ENCODE measurements at places on chromosomes 7 and 10.
A peak's percentile ranks its signal among the peaks of the same experiment; 100 is the strongest.

GRCh38 chr10:74114041-74114448 is 36.6 kb downstream of the AP3M1 start:
- no peak for DNase-seq

DNA sequence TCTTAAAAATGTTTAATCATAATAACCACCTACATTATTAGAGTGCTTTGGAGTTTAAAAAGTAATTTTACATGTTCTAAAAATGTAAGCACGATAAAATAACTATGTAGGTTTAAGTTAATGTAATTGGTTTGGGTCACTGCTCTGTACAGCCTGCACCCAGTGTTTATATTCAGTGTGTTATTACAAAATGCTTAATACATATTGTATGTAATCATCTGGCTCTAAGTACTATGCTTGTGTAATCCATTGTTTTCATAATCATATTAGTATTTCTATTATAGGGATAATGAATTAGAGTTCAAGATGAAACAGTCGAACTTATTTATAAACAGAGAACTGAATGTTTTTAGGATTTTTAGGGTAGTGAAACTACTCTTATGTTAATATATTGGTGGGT is 13.1 kb downstream of the RPA3 start:
- DNase-seq, result no peak

- DNase-seq, result no peak
Measured at GRCh38 chr7:139117599-139118233, 8.2 kb upstream of the ZC3HAV1 start.

- no peak for DNase-seq
Measured at GRCh38 chr7:70779321-70779720, 352.6 kb upstream of the GALNT17 start.

GRCh38 chr10:3685384-3685783 is 99.6 kb downstream of the KLF6 start:
- DNase-seq, result no peak

DNA sequence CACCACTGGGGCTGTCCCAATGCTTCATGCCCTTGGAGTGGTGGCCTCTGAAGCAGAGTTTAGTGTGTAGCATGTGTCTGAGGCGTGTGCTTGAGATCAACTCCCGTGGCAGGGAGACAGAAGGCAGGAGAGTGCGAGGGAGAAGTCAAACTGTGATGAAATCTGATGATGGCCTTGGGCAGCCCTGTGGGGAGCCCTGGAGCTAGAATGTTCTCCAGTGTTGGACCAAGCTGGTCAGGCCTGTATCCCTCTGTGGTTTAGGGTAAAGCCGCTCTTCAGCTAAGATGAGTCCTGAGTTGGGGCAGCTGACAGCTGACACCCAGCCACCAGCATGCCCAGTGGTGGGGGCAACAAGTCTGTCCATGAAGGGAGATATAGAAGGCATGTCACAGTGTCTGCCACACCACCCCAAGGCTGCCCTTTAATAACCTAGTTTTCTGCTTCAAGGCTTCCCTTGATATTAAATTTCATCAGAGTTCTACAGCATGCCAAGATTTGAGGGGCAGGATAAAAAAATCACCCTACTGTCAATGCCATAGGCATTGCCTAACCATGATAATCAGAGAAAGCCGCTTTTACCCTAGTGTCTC is 170.5 kb upstream of the SVIL start:
- no peak for DNase-seq

GRCh38 chr10:1213252-1214070 is 157.3 kb downstream of the WDR37 start:
- no peak for DNase-seq

DNA sequence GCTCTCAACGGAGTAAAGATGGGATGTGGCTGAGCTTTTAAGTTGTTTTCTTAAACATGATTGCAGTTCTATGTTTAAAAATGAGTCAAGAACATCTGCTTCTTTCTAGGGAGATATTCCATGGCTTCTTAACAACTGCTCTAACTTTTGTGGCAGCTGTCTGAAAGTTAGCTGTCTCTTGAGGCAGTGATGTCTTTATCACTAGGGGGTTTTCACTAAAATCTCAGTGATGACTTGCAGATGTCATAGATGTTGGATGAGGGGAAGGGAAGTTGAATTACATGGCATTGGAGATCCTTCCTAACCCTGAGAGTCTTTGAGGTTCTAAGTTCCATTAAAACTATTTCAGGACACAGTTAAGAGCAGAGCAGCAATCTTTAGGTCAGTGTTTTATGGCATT is 43.5 kb downstream of the PRKG1 start:
- DNase-seq, result no peak

DNA sequence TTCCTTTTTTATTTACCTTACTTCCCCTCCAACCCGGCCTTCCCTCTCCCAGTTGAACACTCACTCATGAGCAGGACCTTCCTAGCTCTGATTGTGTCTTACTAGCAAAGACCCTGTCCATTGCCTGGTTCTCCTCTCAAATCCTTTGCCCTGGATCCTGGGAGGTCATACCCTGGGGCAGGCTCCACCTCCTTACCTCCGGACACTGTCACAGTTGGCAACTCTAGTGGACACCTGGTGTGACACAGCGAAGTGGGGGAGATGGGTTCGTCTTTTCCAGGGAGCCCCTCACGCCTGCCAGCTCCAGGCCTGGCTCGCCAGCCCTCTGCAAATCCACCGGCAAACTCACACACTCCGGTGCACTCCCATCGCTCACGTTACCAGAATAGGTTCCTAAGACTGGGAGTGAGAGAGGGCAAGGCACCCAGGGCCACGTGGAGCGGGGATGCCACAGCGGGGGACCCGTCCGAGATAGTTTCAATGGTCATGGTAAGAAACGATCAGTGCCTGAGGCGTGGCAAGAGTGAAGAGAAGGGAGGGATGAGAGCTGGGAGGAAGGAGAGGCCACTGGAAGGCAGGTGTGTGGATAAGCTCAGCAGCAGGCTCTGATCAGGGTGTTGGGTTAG is 30.9 kb upstream of the TMEM72 start:
- no peak for DNase-seq

- no peak for DNase-seq
Measured at GRCh38 chr10:78162853-78163252, 129.2 kb downstream of the RPS24 start.

GRCh38 chr10:1774796-1775195 is 37.5 kb upstream of the ADARB2 start:
- DNase-seq, result no peak

DNA sequence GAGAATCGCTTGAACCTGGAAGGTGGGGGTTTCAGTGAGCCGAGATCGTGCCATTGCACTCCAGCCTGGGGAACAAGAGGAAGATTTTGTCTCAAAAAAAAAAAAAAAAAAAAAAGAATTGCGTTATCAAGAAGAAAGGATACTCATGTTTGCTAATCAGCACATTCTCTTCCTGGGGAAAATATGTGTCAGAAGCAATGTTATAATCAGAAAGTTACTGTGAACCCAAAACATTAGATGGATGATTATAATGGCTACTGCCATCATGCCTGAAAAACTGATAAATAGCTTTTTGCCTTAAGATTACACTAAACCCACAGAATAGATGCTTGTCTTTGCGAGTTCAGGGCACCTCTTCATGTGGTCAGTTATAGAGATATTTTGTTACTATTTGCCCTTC is 24.3 kb upstream of the GNAI1 start:
- no peak for DNase-seq

DNA sequence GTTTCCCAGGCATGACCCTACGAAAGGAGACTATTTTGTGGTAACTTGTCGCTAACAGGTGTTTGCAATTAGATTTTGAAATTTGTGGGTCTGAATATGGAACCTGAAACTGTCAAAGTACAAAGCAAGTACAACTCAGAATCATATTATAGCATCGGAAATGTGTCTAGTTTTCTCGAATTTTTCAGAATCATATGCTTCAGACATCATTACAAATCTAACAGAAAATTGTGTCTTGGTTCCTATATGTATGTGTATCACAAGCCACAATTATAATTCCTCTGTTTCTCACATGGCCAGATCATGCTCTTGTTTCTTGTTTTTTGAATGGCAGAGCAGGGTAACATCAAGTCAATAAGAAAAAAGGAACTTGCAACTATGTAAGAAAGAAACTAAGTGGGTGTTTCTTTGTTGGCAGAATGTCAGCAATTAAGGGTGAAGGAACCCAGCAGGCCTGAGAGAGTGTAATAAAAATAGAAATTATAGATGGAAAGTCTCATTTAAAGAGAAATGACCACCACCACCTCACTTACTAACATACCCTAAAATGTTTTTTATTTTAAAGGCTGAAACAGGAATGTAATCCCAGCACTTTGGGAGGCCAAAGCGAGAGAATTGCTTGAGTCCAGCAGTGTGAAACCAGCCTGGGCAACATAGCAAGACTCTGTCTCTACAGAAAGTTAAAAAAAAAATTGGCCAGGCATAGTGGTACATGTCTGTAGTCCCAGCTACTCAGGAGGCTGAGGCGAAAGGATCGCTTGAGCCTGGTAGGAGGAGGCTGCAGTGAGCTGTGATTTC is 51.3 kb downstream of the PRTFDC1 start:
- no peak for DNase-seq

- DNase-seq, result no peak
Measured at GRCh38 chr10:132516771-132517725, 20.5 kb upstream of the INPP5A start.

DNA sequence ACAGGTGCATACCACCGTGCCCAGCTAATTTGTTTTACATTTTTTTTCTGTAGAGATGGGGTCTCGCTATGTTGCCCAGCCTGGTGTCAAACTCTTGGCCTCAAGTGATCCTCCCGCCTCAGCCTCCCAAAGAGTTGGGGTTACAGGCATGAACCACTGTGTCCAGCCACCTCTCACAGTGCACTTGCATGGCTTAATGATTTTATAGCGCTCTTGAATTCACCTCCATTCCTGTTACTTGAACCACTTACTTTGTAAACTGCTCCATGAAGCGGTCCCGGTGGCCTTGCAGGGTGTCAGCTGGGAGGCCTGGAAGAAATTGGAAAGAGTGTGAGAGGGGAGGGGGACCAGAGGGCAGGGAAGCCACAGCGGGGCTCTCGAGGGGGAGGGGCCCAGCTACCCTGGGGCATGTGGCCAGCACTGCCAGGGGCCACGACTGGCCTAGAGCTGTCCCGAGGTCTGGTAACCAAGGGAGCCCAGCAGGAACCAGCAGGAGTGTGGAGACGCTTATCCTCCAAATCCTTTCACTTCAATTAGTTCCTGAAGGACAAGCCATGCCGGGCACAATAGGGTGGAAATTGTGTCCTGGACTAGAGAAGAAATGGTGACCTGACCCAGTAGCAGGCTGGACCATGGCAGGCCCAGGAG is 76.0 kb downstream of the SPDYE5 start:
- no peak for DNase-seq

DNA sequence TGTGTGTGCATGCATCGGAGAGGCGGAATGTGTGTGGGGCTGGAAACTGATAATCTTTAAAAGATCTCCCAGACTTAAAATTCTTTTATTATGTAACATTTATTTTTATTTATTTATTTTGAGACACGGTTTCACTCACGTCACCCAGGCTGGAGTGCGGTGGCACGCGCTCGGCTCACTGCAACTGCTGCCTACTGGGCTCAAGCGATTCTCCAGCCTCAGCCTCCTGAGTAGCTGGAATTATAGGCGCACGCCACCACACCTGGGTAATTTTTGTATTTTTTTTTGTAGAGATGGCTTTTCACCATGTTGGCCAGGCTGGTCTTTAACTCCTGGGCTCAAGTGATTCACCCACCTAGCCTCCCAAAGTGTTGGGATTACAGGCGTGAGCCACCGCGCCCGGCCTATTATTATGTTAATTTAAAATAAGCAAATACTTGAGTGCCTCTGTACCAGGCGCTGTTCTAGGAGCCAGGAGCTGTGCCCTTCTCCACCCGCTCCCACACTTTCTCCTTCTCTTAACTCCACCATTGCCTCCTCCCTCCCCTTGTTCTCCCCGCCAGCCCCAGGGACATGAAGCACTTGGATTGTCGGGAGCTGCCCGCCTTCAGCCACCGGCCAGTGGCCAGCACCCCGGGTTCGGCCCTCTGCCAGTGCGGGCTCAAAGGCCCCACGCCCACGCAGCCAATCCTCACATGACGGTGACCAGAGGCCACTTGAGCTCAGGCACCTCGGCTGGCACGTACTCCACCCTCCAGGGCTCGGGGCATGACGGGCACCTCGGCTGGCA is 163.6 kb downstream of the DNAJB6 start:
- no peak for DNase-seq

- no peak for DNase-seq
Measured at GRCh38 chr7:77649716-77650349, 46.4 kb upstream of the RSBN1L start.

DNA sequence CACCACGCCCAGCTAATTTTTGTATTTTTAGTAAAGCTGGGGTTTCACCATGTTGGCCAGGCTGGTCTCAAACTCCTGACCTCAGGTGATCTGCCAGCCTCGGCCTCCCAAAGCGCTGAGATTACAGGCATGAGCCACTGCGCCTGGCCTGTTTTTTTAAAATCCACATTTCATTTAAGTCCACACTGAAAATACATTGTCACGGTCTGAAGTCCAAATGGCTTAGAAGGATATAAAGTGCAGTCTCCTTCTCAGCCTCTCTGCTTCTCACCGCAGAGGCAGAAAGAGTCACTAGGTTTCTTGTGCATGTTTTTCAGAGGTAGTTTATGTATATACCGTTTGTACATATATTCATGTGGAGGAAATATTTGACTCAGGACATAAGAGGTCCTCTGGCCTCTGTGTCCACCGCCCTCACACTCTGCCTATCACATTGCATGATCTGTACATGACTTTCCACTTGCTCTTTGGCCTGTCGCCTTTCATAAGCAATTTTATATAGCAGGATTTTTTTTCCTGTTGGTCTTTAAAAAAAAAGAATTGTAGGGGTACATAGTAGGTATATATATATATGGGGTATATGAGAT is 42.9 kb downstream of the BLNK start:
- no peak for DNase-seq

GRCh38 chr10:92419740-92420545 is 129.0 kb downstream of the MARCHF5 start:
- peak; percentile 3 for DNase-seq

GRCh38 chr10:123563581-123563855 is 102.6 kb upstream of the GPR26 start:
- DNase-seq, result no peak

DNA sequence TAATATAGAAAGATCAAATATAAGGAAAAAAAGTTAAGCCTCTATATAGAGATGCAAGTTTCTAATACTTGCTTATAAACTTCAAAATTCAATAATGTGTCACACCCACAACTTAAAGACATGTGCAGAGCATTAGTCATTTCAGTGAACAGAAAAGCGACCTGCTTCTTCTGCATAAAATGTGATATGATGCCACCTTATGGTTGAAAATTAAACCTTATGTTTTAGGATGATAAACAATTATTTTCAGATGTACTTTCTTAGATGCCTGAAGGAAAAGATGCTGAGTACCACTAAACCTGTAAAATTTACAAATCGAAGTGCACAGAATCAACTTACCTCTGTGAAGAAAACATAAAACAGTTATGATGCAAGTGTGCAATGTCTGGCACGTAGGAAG is 96.0 kb downstream of the MTERF1 start:
- DNase-seq, result no peak

DNA sequence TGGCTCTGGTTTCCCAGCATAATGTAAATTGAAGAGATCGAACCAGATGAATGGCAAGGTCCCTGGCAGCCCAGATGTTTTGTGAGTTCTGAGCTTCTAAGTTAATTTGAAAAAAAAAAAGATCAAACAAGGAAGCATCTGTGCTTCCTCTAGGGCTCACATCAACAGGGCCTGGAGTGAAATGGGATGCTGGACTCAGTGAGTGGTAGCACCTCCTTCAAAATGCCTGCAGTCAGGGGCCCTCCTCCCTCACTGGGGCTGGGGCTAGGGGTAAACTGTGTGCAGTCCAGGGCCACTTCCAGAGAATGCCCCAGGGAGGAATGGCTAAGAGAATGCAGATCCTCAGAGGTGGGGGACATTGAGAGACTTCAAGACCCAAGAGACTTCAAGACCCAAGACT is 6.0 kb upstream of the CUEDC2 start:
- DNase-seq, result no peak

GRCh38 chr10:31011665-31012022 is 20.0 kb downstream of the ZNF438 start:
- DNase-seq, result no peak
